Adipose tissue (tissue), 3 donors: ENCODE measurements at places on chromosomes 4 and X. TPM values are rescaled to one million over a fixed set of nuclear protein-coding genes. Genes with fewer than 3 reads are reported as not detected.

The IL21 gene
- 1.1 TPM for polyA plus RNA-seq

The GAGE13 gene
- not detected for polyA plus RNA-seq

The GNRHR gene
- not detected for polyA plus RNA-seq

The GRIA2 gene
- polyA plus RNA-seq: 0.04 TPM

The EXOC1L gene
- polyA plus RNA-seq: 0.07 TPM

The VSIG1 gene
- polyA plus RNA-seq: 11.1 TPM

The DNAAF6 gene
- not detected for polyA plus RNA-seq

The NAP1L2 gene
- polyA plus RNA-seq: 2.0 TPM

The ACSL1 gene
- polyA plus RNA-seq: 1,419 TPM

The F9 gene
- not detected for polyA plus RNA-seq

The SPATA18 gene
- 1.7 TPM for polyA plus RNA-seq

The CXCL3 gene
- polyA plus RNA-seq: 4.4 TPM

The ABRAXAS1 gene
- polyA plus RNA-seq: 6.1 TPM

The NUDT6 gene
- 17.0 TPM for polyA plus RNA-seq

The TMPRSS11F gene
- polyA plus RNA-seq: not detected

The GSX2 gene
- not detected for polyA plus RNA-seq

The RASL11B gene
- polyA plus RNA-seq: 1.3 TPM

The XK gene
- polyA plus RNA-seq: 0.62 TPM

The GALNTL6 gene
- 0.01 TPM for polyA plus RNA-seq

The SPANXA1 gene
- polyA plus RNA-seq: not detected

The DYNLT3 gene
- 26.4 TPM for polyA plus RNA-seq

The OPRPN gene
- polyA plus RNA-seq: not detected

The SSX4B gene
- not detected for polyA plus RNA-seq

The BST1 gene
- polyA plus RNA-seq: 1.2 TPM

The MAGEC3 gene
- not detected for polyA plus RNA-seq

The H2AZ1 gene
- polyA plus RNA-seq: 144 TPM

The SYNPO2 gene
- 28.5 TPM for polyA plus RNA-seq

The GUCY1A1 gene
- 6.1 TPM for polyA plus RNA-seq

The FGF5 gene
- polyA plus RNA-seq: not detected

The TAF7L gene
- polyA plus RNA-seq: 0.06 TPM

The UCP1 gene
- polyA plus RNA-seq: 0.56 TPM

The NLRP2B gene
- not detected for polyA plus RNA-seq

The TCEAL1 gene
- 13.6 TPM for polyA plus RNA-seq

The FAAH2 gene
- polyA plus RNA-seq: 37.6 TPM

The GPR119 gene
- not detected for polyA plus RNA-seq

The ARMCX2 gene
- 8.4 TPM for polyA plus RNA-seq

The MAGEB1 gene
- polyA plus RNA-seq: not detected

The TLR8 gene
- polyA plus RNA-seq: 3.4 TPM

The CXorf49 gene
- polyA plus RNA-seq: 1.2 TPM

The ZNF827 gene
- 1.9 TPM for polyA plus RNA-seq

The TMEM156 gene
- polyA plus RNA-seq: not detected
